ENCODE measurements at places on chromosomes 7 and 10.

DNA sequence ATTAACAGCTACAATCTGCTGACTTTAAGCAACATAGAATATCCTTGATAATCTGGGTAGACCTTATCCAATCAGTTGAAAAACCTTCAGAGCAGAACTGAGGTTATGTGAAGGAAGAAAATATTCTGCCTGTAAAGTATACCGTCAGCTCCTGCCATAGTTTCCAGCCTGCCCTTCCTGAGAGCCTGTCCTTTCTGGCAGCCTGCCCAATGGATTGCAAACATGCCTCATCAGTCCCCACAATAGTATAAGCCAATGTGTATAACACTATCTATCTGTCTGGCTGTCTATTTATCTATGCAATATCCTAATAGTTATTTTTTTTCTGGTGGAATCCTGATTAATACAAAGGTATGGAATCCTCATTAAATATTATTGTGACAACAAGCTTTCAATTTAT is 489.2 kb upstream of the KCND2 start:
- no peaks in the 10 kb centered on the region for H3K4me1 ChIP-seq
- H3K27ac ChIP-seq, result no peak overlapping the region
- no peak overlapping the region for H3K4me3 ChIP-seq
- no peak for DNase-seq

- DNase-seq, result no peak
- no peaks in the 10 kb centered on the region for H3K4me1 ChIP-seq
- H3K36me3 ChIP-seq, result no peaks in the 10 kb centered on the region
Observed at GRCh38 chr7:6917258-6917657, 91.2 kb upstream of the CCZ1B start.

GRCh38 chr7:86815556-86815955 is 171.8 kb downstream of the GRM3 start:
- no peaks in the 10 kb centered on the region for H3K27me3 ChIP-seq
- no peaks in the 10 kb centered on the region for H3K36me3 ChIP-seq
- no peak overlapping the region for H3K27ac ChIP-seq
- H3K4me3 ChIP-seq, result no peak overlapping the region
- no peaks in the 10 kb centered on the region for H3K4me1 ChIP-seq

- no peak for DNase-seq
- H3K36me3 ChIP-seq, result no peaks in the 10 kb centered on the region
- H3K4me1 ChIP-seq, result no peaks in the 10 kb centered on the region
- no peak overlapping the region for H3K4me3 ChIP-seq
- H3K27ac ChIP-seq, result no peak overlapping the region
Observed at GRCh38 chr10:20682782-20683181, 214.3 kb downstream of the NEBL start.

- H3K27ac ChIP-seq, result no peak overlapping the region
- no peaks in the 10 kb centered on the region for H3K36me3 ChIP-seq
- no peaks in the 10 kb centered on the region for H3K4me1 ChIP-seq
Observed at GRCh38 chr7:138377306-138377705, 82.8 kb upstream of the TRIM24 start.

DNA sequence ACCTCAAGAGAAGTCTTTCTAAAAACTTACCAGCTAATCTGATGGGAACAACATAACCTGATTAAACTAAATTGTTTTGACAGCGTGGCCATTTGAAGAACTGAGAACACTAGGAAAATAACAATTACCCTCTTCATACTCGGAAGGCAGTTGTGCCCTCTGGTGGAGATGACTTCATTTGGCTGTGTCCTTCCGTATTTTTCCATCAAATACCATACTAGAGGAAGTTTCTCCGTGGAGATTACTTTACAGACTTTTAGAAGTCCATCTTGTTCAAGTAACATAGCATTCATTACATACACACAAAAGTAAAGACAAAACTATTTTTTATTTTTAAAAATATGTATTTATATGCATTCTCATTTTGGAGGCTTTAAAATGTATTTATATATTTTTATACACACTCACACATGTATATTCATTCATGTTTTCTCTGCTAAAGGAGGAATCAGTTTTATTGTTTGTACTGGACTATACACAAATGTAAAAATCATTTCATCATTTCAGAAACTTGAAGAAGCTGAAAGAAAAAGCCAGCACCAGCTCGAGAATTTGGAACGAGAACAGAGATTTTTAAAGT is 25.2 kb downstream of the SMNDC1 start:
- H3K4me3 ChIP-seq, result no peak overlapping the region
- H3K27ac ChIP-seq, result peak overlapping the region; percentile 49
- DNase-seq, result peak; percentile 72
- H3K27me3 ChIP-seq, result no peaks in the 10 kb centered on the region
- peaks cover 22% of the 10 kb centered on the region for H3K4me1 ChIP-seq
- no peaks in the 10 kb centered on the region for H3K36me3 ChIP-seq

DNA sequence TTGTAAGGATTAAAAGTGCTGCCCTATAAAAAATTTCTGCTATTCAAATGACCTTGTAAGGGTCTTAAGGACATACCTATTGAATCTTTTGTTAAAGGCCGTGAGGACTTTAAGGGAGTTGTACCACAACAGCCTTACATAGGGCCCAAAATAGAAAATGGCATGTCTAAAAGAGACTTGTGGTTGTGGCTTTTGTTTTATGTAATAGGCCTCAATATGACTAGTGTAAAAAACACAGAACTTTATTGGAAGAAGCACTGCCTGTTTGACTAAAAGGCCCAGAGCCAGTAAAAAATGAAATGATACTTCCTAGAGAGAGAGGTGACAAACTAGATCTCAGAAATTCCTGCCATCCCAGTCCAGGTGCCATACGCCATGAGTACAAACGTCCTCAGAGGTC is 286.6 kb downstream of the SEMA3D start:
- H3K4me3 ChIP-seq, result no peak overlapping the region
- H3K27ac ChIP-seq, result no peak overlapping the region
- no peak for DNase-seq

GRCh38 chr7:99096124-99096887 is 47.6 kb downstream of the SMURF1 start:
- no peaks in the 10 kb centered on the region for H3K27me3 ChIP-seq
- no peaks in the 10 kb centered on the region for H3K36me3 ChIP-seq
- H3K27ac ChIP-seq, result peak overlapping the region; percentile 53
- H3K4me1 ChIP-seq, result peaks cover 42% of the 10 kb centered on the region
- H3K4me3 ChIP-seq, result no peak overlapping the region

DNA sequence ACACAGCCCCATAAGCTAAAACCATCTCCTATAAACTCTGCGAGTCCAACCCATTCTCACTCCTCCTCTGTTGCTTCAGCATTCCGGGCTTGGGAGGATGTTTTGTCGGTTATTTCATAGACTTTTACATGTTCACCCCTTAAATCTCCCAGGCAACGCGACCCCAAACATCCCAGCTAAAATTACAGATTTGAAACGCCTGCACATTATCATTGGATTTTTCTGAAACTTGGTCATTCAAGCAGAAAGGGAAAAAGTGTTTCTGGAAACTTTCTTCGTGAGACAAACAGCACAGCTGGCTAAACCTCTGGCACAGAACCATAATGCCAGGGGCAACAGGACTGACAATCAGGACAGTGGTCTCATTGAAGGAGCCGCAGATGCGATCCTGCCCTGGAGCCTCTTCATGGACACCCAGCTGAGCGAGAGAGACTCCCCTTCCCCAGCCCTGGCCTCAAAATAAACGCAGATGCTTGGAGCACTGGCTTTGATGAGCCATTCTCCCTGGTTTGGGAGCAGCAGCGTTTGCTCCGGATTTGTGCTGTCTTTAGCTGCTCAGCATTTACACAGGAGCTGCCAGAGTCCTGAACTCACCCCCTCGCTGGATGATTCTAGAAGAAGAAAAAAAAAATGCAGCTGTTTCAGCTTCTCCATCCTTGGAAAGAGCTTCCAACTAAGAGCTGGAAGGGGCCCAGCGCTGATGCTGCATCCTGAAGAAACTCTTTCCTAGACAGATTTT is 30.1 kb downstream of the AFAP1L2 start:
- H3K4me3 ChIP-seq, result no peak overlapping the region
- no peaks in the 10 kb centered on the region for H3K36me3 ChIP-seq
- H3K4me1 ChIP-seq, result peaks cover 23% of the 10 kb centered on the region
- H3K27me3 ChIP-seq, result no peaks in the 10 kb centered on the region

DNA sequence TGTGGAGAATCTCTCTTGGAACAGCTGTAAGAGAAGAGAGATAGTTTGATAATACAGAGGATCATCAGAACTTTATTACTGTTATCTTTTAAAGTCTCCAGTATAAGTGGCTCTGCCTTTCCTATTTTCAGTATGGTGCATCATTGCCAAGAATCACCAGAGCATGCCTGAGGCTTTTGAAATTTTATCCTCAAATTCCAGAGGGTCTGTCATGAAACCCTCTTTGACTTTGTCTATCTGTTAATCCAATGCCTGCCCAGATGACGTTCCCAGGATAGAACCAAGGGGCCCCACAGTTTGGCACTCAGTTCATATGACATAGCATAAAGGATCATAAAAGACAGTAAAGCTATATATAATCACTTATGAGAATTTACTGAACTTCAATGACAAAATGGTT is 35.3 kb upstream of the SEMA3C start:
- no peaks in the 10 kb centered on the region for H3K27me3 ChIP-seq
- H3K4me3 ChIP-seq, result no peak overlapping the region
- no peak for DNase-seq
- peaks cover 8% of the 10 kb centered on the region for H3K4me1 ChIP-seq

- no peak overlapping the region for H3K27ac ChIP-seq
- no peaks in the 10 kb centered on the region for H3K4me1 ChIP-seq
- H3K27me3 ChIP-seq, result no peaks in the 10 kb centered on the region
- H3K36me3 ChIP-seq, result no peaks in the 10 kb centered on the region
- DNase-seq, result no peak
Observed at GRCh38 chr7:8290645-8291308, 28.8 kb upstream of the ICA1 start.

All from sigmoid colon (tissue), 7 donors.